ENCODE measurements at places on chromosomes 1 and 21. TPM values are rescaled to one million over a fixed set of nuclear protein-coding genes. Genes with fewer than 3 reads are reported as not detected.

VWA1 gene
- total RNA-seq: 18.0 TPM

PRELP gene
- 0.26 TPM for total RNA-seq

CENPL gene
- total RNA-seq: 2.3 TPM

ARTN gene
- total RNA-seq: not detected

CR1 gene
- total RNA-seq: not detected

GJA9 gene
- not detected for total RNA-seq

FAM78B gene
- total RNA-seq: 0.12 TPM

LRRC53 gene
- not detected for total RNA-seq

SLC2A5 gene
- total RNA-seq: 1.3 TPM

LPAR3 gene
- 0.58 TPM for total RNA-seq

FAM131C gene
- total RNA-seq: 0.23 TPM

MNDA gene
- total RNA-seq: not detected

DDR2 gene
- total RNA-seq: 158 TPM

LCE1C gene
- not detected for total RNA-seq

IL19 gene
- not detected for total RNA-seq
